ENCODE measurements at places on chromosomes 3 and 15.

GRCh38 chr15:85551221-85551832 is 170.9 kb downstream of the AKAP13 start:
- DNase-seq = no peak

DNA sequence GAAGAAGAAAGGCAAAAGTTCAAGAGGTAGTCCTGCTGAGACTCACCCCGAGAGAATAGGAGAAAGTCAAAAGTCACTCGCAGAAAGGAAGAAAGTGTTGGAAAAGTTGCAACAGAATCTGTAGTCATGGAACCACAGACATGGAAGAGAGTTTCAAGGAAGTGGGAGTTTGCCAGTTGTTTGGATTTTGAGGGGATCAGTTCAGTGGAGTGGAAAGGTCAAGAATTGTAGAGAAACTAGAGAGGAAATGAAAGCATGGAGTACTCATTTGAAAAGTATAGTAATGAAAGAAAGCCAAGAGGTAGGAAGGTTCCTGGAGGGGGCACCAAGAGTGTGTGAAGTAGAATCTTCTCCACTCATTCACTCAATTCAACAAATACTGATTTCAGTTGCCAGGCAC is 34.7 kb downstream of the SPTSSB start:
- no peak for DNase-seq

GRCh38 chr15:55475842-55476241 is 32.2 kb downstream of the DNAAF4 start:
- DNase-seq = no peak

DNA sequence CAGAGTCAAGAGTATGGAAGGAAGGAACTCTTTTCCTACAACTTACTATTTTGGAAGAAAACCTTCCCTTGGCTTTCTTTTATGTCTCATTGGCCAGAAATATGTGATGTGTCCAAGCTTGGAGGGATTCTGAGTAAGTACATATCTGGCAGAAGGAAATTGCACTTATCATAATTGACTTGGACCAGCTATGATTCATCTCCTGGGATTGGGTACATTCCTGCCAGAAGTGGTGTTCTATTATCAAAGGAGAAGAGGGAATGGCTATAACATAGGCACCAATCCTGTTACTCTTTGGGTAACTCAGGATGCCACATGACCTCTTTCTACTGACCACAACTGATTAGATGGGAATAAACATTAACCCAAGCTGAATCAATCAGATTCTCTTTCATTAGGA is 13.5 kb upstream of the DAZL start:
- DNase-seq = no peak

DNA sequence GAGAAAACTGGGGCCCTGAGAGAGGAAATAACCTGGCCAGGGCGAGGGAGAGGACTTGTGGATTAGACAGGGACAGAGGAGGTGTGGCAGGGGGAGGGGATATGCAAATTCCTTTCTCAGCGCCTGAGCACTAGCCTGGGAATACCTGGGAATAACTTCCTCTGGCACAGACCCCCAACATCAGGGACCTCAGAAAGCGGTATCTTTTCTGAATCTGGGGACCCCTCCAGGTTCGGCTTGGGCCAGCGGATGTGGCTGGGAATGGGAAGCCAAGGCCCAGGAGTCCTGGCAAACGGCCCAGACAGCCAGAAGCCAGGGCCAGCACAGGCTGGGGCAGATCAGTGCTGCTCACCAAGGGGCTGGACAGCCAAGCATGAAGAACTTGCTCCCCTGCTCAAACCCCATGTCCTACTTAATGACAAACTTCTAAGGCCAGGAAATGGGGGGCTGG is 9.2 kb upstream of the ACSBG1 start:
- no peak for DNase-seq

GRCh38 chr15:68204776-68205557 is at the start of gene CALML4:
Gene CALML4, minus strand, starts transcription at chr15:68205332. Its CDS starts 85 bp downstream, at chr15:68205247.
- DNase-seq = no peak

DNA sequence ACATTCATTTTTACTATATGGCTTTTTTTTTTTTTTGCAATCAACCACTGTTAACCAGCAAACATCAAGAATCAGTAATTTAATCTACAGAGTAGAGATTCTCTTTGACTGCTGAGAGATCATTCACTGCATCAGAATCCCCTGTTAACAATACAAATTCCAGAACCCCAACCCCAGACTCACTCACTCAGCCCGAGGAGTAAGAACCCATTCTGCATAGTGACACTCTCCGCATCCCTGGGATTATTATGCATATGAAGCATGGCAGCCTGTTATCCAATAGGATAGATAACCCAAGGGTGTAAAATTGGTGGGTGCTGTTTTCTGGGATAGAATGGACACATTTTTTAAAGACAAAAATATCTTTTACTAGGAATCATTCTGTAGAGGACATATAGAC is 76.3 kb upstream of the CCDC39 start:
- DNase-seq = no peak

- DNase-seq = no peak
Measured at GRCh38 chr15:98804057-98804380, 155.7 kb downstream of the IGF1R start.

DNA sequence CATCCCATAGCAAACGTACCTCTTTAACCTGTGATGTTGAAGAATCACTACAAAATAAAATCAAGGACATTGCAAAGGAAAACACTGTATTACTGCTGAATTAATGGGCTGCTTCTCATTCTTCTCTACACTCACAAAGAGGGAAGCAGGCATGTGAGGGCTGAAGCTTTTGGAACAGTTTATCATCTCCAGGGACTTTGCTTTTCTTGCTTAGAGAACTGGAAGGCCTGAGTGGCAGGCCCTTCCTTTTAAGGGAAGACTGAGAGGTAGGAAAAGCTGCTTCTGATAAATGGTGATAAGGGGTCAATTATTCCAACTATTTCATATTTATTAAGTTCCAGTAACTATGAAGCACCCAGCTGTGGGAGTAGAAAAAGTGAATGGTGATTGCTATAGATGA is 649.6 kb downstream of the NTRK3 start:
- DNase-seq = no peak
